ENCODE measurements at places on chromosomes 16 and 17. TPM values are rescaled to one million over a fixed set of nuclear protein-coding genes. Genes with fewer than 3 reads are reported as not detected.

The TEX19 gene
- total RNA-seq: under 0.01 TPM

The OR1F1 gene
- not detected for total RNA-seq

The ABCC11 gene
- total RNA-seq: 0.32 TPM

The CSH1 gene
- not detected for total RNA-seq

The TMEM235 gene
- not detected for total RNA-seq

The CCL16 gene
- not detected for total RNA-seq

The RASD1 gene
- total RNA-seq: 0.79 TPM

The AXIN2 gene
- total RNA-seq: 4.2 TPM

The C1QTNF8 gene
- total RNA-seq: not detected

The ZNF232 gene
- total RNA-seq: 7.7 TPM

The NLRP1 gene
- total RNA-seq: 38.1 TPM

The IL21R gene
- total RNA-seq: 1.4 TPM

The CMTM1 gene
- total RNA-seq: 1.5 TPM

The TMEM114 gene
- not detected for total RNA-seq

The IGFBP4 gene
- 260 TPM for total RNA-seq

The SYT17 gene
- 0.47 TPM for total RNA-seq

The SUMO2 gene
- 134 TPM for total RNA-seq

The CENPT gene
- 21.2 TPM for total RNA-seq

The CCL4L2 gene
- not detected for total RNA-seq

The WBP2 gene
- total RNA-seq: 22.7 TPM

The TBC1D16 gene
- total RNA-seq: 51.4 TPM

The SNX20 gene
- total RNA-seq: not detected

The NLRC3 gene
- under 0.01 TPM for total RNA-seq

The ACSM2A gene
- total RNA-seq: not detected

All from bronchial smooth muscle cell (primary cell).